ENCODE measurements at places on chromosomes 16 and 17.

GRCh38 chr17:45923511-45924268 lies 29.3 kb downstream of the MAPT start:
- DNase-seq, result peak; percentile 10

- no peak for DNase-seq
These were observed 282.2 kb downstream of the MAF start for GRCh38 chr16:79318143-79318899.

DNA sequence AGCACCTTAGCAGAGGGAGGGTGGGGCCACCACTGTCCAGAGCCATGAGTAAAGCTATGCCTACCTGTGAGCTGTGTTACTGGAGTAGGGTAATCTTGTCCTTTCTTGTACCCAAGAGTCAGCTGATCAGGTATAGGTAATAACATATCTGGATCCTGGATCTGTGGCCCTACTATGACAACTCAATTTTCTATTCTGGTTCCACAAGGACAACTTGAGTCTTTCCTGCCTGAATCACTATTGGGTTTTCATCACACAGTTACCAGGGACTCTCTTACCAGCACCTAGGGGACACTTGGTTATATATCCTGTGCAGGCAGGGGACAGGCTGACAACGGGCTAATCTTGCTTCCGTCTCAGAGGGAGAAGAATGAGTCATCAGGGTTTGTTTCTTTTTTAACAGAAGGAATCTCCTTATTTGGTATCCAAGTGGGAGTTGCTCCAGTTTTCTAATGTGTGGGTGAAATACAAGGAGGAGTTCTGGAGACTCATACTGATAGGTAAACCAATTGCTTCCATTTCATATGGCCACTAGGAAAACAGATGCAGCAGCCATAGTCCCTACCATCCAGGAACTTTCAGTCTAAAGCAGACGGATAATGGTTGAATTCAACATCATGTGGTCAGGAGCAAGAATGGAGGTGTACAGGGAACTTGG lies 6.8 kb downstream of the ZNF267 start:
- no peak for DNase-seq

DNA sequence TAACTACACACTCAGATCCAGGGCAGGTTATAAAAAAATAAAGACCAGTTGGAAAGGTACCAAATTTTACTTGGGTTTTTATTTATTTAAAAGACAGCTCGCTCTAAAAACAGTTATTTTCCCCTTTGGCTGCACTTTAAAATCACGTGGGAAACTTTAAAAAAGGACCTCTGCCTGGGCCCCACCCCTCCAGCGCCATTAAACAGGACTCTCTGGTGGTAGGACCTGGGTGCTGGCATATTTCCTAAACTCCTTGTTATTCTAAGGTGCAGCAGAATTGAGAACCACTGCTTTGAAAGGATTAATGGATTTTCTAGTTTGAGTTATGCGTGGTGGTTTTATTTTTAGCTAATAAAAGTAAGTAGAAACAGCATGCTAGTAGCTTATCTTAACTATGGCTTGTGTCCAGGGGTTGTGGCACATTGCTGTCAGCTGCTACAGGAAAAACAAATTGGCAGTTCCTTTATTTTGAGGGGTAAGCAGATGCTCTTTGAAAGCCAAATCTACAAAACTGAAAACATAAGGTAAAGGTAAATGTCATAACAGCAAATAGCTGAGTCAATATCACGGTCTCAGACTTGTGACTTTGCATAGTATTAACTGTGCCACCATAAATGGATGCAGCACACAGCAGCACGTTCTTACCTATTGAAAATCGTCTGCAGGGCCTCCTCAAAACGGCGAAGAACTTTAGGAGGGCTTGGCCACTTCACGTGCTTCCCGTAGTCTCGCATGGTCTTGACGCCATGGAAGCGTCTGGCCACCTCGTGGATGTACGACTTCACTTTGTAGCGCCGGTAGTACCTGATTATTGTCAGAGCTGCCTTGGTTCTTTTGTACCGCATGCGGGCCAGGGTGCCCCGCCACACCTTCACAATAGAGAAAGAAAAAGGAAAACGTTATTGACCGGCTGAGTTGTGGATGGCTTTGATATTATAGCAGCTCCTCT lies 172.0 kb downstream of the CDK5R1 start:
- no peak for DNase-seq

DNA sequence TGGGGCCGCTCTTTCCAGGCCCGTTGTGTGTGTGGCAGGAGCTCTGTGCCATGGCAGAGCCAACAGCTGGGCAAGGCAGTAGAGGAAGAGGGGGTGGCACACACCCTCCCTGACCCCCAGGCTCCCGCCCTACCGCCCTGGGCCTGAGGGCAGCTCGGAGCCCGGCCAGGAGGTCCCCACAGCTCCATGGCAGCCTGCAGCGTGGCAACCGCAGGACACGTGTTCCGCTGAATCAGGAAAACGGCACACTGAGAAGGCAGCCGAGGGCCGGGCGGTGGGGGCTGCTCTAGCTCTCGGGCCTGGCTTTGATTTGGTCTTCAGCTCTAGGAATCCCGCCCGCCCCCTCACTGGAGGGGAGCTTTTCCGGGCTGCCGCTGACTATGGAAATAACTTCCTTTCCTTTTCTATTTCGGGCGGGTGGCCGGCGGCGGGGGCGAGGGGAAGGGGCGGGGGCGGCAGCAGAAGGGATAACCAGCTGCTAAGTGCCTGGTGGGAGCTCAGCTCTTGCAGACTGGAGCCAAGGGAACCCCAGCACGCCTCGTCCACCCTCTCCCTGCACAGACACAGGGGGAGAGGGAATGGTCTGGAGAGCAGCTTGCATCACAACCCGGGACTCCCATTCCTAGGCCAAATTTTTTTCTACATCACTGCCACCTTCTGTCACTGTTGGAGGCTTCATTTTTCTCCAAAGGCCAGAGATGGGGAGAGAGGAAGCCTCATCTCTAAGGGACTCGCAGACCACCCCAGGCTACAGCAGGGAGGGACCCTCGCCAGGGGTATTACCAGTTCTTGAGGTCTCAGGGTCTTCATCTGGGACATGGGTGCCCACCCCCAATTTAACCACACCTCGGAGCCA lies 24.8 kb upstream of the MRPS23 start:
- DNase-seq, result peak; percentile 89

DNA sequence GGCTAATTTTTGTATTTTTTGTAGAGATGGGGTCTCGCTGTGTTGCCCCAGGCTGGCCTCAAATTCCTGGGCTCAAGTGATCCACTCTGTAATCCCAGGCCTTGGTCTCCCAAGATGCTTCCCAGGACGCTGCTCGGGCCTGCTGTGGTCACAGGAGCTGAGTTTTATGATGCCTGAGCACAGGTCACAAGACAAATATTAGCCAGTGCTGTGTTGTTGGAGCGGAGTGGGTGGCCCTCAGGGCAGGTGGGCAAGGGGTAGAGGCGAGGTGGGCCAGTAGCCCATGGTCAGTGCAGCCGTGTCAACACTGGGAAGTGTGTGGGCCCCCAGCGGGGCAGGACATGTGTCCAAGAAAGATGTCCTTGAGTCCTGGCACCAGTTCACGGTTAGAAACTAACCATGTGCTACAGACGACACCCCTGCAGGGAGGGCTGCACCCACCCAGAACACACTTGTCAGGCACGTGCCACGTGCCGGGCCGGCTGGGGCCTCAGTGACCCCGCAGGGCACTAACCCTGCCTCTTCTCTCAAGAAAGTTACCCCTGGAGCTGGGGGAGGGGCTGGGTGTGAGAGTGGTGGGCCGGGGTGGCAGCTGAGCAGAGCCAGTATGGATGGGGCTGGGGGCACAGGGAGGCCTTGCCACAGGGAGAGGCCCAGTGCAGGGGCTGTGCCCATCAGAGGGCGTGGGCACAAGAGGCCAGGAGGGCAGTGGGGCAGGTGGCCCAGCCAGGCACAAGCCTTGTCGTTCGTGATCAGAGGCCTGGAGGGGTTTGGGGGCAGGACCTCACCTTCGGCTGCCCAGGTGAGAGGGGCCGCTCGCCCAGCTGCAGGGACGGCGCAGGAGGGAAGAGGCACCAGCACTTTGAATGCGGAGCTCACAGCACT lies 103.1 kb upstream of the CHMP6 start:
- DNase-seq, result no peak

DNA sequence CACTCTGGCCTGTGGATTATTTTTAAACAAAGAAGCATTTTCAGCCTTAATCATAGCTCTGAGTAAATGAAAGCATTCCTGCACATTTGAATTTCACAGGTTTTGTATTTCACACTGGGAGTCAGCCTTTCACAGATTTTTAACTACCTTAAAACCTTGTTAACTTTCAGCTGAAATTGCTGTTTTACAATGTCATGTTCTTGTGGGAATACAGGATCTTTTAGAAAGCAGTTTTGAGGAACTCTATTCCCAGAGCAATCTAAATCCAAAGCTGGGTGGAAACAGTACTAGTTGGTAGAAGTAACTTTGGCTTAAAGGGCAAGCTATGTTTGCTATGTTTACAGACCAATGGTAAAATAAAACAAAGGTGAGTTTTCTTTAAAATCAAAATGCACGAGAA lies 600.6 kb downstream of the KCNJ2 start:
- DNase-seq, result no peak

DNA sequence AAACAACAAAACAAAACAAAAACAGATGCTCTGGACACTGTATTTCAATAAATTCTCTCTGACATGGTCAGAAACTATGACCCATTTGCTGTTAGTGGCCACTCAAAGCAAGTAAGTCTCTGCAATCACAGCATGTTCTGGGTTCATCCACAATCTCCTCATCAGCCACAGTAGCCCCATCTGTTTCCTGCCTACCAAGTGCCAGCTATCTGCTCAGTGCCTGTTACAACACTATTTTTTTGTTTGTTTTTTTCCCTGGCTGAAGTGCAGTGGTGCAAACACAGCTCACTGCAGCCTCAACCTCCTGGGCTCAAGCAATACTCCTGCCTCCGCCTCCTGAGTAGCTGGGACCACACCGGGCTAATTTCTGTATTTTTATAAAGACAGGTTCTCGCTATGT lies 137.9 kb downstream of the SOX9 start:
- no peak for DNase-seq

DNA sequence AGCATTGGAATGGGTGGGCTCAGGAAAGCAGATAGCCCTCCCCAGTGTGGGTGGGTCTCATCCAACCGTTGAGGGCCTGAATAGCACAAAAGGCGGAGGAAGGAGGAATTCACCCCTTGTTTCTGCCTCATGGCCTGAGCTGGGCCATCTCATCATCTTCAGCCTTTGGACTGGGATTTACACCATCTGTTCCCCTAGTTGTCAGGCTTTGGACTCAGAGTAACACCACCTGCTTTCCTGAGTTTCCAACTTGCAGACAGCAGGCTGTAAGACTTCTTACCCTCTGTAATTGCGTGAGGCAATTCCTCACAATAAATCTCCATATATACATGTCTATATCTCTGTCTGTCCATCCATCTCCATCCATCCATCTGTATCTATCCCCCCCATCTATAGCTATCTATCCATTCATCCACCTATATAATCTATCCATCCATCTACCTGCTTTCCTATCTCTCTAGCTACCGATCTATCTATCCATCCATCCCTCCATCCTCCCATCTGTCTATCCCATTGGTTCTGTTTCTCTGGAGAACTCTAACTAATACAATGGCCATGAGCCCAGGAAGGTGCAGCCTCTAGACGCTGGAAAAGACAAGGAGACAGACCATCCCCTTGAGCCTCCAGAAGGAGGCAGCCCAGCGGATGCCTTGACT lies 21.3 kb downstream of the DNAH17 start:
- DNase-seq, result no peak

DNA sequence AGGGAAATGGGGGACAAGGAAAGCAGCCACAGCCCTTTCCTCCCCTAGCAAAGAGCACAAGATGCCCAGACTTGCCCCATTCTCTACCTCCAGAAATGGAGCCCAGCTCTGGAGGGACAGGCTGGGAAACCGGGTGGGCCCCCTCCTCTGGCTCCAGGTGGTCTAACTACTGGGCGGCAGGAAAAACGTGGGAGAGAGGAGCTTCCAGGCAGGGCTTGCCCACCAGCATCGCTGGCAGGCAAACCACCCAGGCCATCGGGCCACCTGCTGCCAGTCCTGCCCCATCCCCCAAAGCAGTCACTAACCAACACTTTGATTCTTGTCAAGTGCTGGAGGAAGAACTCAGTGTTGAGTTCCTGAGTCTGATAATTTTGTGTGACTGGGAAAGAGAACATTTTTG lies 15.6 kb downstream of the ANKS3 start:
- DNase-seq, result no peak

DNA sequence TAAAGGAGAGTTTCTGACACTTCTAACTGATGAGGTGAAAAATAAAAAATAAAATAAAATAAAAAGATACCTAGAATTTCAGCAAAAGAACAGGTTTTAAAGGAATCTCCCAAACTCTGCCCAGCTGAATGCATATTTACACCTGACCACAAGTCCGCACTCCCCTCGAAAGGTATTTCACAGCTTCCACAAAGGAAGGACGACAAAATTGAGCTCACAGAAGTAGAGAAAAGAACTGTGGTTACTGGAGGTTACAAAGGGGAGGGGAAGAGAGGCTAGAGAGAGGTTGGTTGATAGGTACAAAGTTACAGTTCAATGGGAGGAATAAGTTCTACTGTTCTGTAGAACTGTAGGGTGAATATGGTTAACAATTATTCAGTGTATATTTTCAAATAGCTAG lies 5.0 kb downstream of the LITAF start:
- DNase-seq, result no peak

DNA sequence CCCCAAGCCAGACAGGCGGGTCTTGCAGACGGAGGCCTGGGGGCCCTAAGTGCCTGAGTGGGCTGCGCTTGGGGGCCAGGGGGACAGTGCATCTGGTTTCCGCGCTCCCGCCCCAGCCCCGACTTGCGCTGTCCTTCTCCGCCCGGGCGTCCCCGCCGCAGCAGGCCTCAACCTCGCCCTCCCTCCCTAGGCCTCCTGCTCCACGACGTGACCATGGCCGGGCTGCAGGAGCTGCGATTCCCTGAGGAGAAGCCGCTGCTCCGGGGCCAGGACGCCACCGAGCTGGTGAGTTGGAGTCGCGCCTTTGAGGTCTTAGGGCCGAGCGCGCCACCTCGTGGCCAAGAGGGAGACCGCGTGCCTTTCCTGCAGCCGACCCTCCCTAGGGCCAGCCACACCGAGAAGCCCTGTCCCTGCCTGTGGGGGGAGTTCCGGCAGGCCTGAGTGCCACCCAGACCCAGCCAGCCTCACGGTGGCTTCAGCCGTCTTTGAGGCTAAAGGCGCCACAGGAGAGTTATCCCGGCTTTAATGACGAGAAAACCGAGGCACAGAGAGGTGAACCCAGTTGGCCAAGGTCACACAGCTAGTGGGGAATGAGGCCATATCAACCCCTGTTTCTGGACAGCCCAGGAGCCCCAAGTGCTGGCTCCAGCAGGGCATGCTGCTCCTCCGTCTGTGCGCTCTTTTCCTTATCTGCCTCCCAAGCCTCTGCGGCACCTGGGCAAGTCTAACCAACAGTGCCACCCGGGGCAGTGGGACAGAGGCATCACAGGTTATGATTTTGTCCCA lies 12.2 kb upstream of the NDRG4 start:
- DNase-seq, result peak; percentile 42

- DNase-seq, result no peak
These were observed 10.0 kb downstream of the TPPP3 start for GRCh38 chr16:67383284-67383683.

GRCh38 chr17:81002409-81003361 lies 11.0 kb downstream of the CHMP6 start:
- no peak for DNase-seq

DNA sequence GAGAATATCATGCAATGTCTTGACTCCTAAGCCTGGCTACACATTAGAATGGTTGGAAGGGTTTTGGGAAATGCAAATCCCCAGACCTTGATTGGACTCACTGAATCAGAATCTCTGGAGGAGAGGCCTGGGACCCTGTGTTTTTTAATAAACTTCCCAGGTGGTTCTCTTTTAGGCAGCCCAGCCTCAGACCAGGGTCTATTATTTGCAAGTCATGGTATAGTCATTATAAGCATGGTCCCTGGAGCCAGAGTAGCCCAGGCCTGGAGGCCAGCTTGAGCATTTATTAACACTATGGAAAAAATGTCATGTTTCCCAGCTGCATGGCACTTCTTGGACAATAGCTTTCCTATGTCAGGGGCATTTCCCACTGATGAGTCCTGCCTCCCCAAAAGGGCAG lies 266.9 kb downstream of the NPIPA8 start:
- DNase-seq, result no peak
